Activated naive CD4-positive, alpha-beta T cell treated with anti-CD3 and anti-CD28 coated beads, Interleukin-2, amount 50 U/mL, for 72 hours (primary cell): ENCODE measurements at places on chromosomes 1 and 21. TPM values are rescaled to one million over a fixed set of nuclear protein-coding genes. Genes with fewer than 3 reads are reported as not detected.

RIPPLY3 gene
- not detected for total RNA-seq

MYOG gene
- total RNA-seq = not detected

CD1E gene
- total RNA-seq = not detected

GRCh38 chr1:157852476-157852875 is 10.9 kb upstream of the CD5L start:
- no peak for DNase-seq

DNA sequence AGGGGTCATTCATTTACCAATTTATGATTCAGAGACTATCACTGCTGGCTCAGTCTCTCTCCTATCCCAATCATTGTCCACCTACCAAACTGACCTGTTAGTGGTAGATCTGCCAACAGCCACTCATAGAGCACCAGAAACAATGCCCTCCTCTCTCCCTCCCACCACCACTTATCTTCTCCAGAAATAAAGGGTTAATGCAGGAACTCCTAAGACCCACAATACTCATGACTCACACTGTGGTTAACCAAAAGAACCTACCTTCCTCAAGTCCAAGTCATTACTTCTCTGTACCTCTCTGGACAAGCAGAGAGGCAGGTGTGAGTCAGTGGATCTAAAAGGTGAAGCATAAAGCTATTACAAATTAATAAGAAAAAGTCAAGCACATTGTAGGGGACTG is 40.9 kb upstream of the CAMK1G start:
- no peak for DNase-seq

- DNase-seq = no peak
Observed at GRCh38 chr1:203075236-203076030, 10.4 kb downstream of the MYOG start.

- DNase-seq = no peak
Observed at GRCh38 chr1:225844236-225845061, 34.5 kb downstream of the EPHX1 start.

DNA sequence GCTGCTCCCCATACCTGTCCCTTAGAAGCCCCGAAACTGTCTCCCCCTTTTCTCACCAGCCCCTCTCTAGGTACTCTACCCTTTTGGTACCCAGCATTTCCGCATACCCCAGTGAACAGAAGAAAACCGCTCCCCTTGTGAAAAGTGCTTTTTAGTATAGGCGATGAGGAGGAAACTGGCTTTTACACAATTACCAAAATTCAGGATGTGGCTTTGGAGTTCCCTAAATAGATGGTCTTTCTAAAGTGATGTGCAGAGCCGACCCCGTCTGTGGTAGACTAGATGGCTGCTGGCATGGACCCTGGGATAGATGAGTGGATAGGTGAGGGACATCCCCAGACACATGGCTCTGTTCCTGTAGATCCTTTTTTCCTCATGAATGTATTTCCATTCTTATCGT is 2.6 kb upstream of the PER3 start:
- no peak for DNase-seq

DNA sequence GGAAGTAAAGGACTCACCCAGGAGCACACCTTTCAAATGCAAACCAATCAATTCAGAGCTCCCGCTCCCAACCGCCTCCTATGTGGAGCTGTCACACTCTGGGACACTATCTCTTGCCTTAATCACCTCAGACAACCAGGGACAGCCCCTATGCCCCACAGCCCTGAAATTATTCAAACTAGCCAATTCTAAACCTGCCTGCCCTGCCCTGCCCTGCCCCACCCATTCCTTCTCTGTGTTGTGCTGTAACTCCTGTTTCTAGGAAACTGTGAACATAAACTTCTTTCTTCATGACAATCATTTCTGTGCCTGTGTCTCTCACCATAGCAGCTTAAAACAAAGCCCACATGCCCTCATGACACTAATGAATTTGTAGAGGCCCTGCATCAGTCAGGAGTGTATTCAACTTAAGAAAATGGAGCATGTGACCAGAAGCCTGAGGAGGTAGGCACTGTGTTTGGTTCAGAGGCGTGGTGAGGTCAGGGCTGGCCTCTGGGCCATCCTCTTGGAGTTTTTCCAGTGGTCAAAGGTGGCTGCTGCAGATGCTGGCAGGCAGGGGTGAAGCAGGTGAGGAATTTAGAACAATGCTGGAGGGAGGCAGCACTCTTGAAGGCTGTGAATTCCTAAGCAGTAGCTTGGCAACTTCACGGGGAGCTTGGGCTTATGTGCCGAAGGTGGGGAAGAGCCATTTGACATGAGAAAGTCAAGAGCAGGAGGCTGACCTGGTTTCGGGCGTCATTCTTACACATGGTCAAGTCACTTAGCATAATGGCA is 74.5 kb downstream of the RHOU start:
- no peak for DNase-seq

GRCh38 chr21:45013260-45013841 is 61.0 kb upstream of the ADARB1 start:
- DNase-seq = no peak
